ENCODE measurements at places on chromosomes 5 and 9.

- DNase-seq, result no peak
Measured at GRCh38 chr5:88142636-88142885, 126.1 kb downstream of the TMEM161B start.

DNA sequence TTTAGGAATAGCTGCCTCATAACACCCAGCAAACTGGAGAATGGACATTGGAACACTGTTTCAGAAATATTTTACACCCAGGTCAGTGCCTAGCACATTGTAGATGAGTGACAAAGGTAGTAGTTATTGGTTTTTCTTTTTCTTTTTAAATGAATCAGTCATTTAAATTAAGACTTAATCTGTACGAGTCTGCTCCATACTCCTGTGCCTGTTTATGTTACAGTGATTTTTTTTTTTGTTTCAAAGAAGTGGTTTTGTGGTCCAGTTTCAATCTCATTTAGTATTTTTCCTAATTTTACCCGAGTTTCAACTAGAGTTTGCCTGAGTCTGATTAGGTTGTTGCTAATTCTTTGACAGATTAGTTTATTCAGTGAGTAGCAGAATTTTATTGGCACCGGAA, 16.2 kb downstream of the LMNB1 start:
- no peak for DNase-seq

- DNase-seq, result no peak
Measured at GRCh38 chr5:88298425-88298824, 29.8 kb upstream of the TMEM161B start.

- no peak for DNase-seq
Measured at GRCh38 chr9:34546102-34546833, 23.5 kb upstream of the ENHO start.

DNA sequence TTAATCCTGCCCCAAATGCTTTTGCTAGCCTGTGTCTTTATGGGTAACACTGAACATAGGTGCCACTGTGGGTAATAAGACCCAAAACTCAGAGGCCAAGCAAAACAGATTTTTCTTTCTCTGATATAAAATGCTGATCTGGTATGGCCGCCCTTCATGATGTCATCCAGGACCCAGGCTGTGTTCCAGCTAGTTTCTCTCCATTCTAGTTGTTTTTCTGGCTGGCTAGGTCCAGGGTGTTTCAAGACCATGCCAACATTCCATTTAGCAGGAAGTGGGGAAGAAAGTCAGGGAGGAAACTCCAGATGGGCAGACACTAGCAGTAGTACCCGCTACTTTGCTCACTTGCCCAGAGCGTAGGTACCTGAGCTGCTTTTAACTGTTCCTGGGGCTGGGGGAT, 183.9 kb upstream of the OTULINL start:
- no peak for DNase-seq

GRCh38 chr9:109600142-109600541, 102.0 kb upstream of the PTPN3 start:
- DNase-seq, result no peak

DNA sequence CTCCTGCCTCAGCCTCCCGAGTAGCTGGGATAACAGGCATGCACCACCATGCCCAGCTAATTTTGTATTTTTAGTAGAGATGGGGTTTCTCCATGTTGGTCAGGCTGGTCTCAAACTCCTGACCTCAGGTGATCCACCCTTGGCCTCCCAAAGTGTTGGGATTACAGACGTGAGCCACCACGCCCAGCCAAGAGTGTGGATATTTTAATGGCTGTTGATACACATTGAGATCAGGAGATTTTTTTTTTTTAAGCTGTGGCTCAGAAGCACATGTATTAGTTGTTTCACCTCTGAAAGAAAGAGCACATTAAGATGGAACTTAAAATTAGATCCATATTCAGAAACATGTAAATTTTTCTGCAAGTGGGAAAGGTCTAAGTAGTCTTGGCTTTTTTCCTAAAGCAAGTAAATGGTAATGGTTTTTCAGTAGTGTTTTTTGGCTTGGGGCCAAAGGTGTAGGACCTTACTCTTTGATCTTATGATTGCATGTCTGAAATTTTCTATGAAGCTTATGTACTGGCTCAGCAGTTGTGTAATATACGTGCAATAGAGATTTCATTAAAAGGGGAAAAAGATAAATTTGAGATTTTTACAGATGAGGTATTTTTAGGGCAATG, 9.9 kb downstream of the RBM27 start:
- DNase-seq, result no peak

DNA sequence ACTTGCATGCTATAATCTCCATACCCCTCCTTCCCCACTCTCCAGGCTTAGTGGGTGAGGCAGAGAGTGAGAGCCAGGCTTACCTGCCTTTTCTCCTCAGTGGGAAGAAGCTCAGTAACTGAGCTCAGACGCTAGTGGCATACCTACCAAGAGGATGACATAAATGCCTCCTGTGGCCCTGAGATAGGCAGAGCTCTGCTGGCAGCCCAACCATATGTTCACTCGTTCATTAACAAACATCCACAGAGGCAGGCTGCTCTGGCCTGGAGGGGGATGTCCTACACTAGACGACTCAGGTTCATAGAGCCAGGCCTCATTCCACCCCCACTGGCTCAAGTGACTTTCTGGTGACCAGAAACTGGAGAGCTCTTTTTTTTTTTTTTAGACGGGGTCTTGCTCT, 81.3 kb downstream of the THBS4 start:
- no peak for DNase-seq

DNA sequence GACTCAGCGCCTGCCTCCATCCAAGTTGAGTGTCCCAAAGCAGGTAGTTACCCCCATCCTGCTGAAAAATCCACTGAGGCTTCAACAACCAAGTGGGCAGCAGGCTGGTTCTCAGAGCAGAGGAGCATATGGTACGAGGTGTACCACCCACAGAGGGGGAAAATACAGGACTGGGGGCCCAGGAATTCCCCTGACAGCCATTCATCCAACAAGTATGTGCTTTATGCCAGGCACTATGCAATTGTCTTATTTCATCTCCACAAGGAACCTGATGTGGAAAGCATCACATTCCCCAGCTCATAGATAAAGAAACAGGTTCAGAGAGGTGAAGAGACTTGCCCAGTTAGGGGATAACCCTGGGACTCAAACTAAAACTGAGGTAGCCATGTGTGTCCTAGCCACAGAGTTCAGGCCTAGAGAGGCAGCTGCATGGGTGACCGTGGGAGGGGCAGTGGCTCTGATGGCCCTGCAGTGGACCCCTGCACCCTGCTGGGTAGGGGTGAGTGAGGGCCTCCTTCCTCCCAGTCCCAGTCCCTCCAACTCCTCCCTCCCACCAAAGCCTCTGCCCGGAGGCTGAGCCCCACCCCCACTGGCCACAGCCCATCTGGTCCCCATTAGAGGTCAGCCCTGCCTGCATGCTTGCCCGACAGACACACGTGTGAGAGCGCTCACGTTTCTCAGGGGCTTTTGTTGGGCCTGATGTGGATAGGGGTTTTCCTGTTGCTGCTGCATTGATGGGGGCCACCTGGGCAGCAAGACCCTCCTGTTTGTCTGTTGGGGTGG, 11.5 kb downstream of the PDLIM4 start:
- DNase-seq, result no peak

DNA sequence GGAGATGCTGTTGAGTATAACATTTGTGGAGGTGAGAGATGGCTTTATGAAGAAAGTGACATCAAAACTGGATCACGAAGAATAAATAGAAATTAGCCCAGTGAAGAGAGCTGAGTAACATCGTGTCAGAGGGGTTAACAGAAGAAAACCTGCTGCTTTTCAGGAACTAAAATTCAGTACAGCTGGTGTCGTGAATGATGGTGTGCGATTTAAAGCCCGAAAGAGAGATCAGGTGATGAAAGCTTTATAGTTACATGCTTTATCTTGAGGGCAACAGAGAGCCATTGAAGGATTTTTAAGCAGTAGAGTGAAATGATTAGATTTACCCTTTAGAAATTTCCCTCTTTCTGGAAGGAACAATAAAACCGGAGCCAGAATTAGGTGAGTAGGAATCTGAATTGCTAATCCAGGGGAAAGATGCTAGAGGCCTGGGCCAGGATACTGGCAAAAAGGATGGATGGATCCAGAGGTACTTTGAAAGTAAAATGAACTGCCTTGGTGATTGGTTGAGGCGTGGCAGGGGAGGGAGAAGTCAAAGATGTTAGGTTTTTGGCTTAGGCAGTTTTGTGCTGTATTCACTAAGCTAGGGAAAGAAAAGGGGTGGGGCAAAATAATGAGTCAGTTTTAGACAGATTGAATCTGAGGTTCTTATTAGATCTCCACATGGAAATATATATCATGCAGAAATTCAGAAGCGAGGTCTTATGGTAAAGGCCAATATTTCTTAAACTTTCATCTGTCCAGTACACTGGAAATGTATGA, 3.4 kb downstream of the LRRC70 start:
- DNase-seq, result no peak

- no peak for DNase-seq
Measured at GRCh38 chr5:129459777-129460671, at the start of gene ADAMTS19. ADAMTS19 (plus strand) TSS chr5:129460298; CDS start chr5:129460392, 94 bp downstream.

GRCh38 chr9:126470241-126470993, 143.3 kb upstream of the LMX1B start:
- DNase-seq, result no peak

GRCh38 chr9:83413367-83413766, 124.8 kb downstream of the FRMD3 start:
- no peak for DNase-seq

DNA sequence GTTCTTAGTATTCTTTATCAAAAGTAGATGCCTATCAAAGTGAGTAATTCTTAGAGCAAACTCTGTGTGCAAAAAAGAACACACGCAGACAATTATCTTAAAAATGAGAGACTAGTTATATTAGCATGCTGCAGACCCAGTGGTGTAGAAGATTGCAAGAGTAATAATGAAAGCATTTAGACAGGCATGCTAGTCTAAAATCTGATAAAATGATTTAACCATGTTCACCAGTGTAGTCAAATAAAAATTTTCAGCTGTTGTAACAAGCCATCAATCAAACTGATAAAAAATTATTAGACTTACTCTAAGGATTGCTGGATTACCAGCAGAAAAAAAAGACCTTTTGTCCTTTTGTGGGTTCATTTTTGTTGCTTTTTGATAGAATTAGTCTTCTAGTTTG, 241.9 kb upstream of the TLE4 start:
- no peak for DNase-seq

- no peak for DNase-seq
Measured at GRCh38 chr9:21289848-21290247, 15.3 kb downstream of the IFNA5 start.

- DNase-seq, result no peak
Measured at GRCh38 chr5:139667001-139667729, 19.0 kb downstream of the CXXC5 start.

GRCh38 chr9:107737987-107738743, 248.6 kb upstream of the KLF4 start:
- DNase-seq, result no peak

GRCh38 chr9:94166236-94166975, 82.1 kb downstream of the PTPDC1 start:
- peak; percentile 94 for DNase-seq

- DNase-seq, result no peak
Measured at GRCh38 chr9:109228093-109228642, 61.1 kb upstream of the FRRS1L start.

GRCh38 chr5:138352722-138353559, 456 bp downstream of the KDM3B start:
- peak; percentile 70 for DNase-seq

- DNase-seq, result no peak
Measured at GRCh38 chr9:136204838-136205706, at the start of gene LHX3. LHX3 (minus strand) TSS chr9:136205128; CDS start chr9:136205012, 116 bp downstream.

GRCh38 chr5:96115147-96115807, 153.6 kb upstream of the ELL2 start:
- DNase-seq, result no peak

GRCh38 chr9:37293664-37294524, 128.6 kb upstream of the GRHPR start:
- no peak for DNase-seq

DNA sequence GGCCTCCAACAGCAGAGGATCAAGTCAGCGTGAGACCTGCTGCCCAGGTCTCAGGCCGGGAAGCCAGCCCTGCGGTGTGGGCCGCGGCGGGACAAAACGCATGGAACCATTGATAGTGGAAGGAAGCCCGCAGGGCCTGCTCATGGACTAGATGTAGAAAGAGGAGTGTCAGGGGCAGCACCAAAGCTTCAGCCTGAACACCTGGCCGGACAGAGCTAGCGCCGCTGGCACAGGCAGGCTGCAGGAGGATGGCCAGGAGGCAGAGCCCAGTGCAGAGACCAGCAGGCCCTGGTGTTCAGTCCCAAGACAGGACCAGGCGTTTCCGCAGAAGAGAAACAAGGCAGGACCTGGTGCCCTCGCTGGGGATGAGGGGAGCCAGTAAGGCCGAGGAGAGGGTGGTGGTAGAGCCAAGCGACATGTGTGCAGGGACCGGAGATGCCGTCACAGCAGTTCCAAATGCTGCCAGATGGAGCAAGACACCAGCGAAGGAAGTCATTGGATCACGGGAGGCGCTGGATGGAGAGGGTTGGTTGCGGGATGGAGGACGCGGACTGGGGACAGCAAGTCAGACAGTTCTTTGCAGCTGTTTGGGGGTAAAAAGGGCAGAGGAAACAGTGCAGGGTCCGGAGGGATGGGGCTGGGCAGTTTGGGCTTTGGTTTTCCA, 42.1 kb upstream of the OLFM1 start:
- no peak for DNase-seq

All from T-cell (primary cell).